CD4-positive, alpha-beta T cell treated with Interleukin-21 for 1 hour (primary cell): ENCODE measurements at places on chromosomes 5 and 9.

- no peak for DNase-seq
These were observed 62.1 kb downstream of the SVEP1 start for GRCh38 chr9:110517483-110517882.

- no peak for DNase-seq
These were observed 9.0 kb downstream of the BRD9 start for GRCh38 chr5:883475-884181.

DNA sequence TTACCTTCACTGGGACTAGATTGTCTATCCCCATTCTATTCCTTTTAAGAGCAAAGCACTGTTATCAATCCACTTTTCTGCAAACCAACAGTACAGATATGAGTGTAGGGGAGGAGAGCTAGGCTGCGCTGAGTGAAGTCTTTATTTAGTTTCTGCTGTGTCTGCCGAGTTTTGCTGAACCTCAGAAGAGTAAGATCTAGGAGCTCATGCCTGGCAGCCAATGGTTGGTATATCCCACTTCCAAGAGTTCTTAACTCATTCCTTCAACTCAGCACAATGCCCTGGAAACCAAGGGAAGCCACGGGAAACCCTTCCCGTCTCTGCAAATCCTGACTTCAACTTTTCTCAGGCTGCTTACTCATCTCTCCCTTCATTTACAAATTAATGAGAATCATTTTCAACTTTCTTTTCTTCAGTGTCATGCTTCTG lies 58.0 kb upstream of the JAK2 start:
- no peak for DNase-seq

- no peak for DNase-seq
These were observed 476.3 kb downstream of the CCDC171 start for GRCh38 chr9:16029046-16029615.

DNA sequence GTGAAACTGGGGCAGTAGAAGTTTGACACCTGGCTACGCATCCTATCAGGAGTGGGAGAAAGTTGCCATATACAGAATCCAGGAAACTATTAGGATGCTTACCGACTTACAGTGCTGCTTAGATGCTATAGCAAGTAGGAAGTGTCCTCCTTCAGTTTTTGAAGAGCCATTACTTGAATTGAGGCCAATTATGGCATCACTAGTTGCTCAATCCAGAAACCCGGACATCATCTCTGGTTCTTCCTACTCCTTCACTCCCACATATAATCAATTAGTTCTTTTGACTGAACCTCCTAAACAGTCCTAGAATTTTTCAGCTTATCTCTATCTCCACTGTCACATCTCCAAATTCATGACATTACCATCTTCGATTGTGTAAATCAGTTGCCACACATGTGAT lies 41.8 kb upstream of the UGCG start:
- DNase-seq, result no peak

DNA sequence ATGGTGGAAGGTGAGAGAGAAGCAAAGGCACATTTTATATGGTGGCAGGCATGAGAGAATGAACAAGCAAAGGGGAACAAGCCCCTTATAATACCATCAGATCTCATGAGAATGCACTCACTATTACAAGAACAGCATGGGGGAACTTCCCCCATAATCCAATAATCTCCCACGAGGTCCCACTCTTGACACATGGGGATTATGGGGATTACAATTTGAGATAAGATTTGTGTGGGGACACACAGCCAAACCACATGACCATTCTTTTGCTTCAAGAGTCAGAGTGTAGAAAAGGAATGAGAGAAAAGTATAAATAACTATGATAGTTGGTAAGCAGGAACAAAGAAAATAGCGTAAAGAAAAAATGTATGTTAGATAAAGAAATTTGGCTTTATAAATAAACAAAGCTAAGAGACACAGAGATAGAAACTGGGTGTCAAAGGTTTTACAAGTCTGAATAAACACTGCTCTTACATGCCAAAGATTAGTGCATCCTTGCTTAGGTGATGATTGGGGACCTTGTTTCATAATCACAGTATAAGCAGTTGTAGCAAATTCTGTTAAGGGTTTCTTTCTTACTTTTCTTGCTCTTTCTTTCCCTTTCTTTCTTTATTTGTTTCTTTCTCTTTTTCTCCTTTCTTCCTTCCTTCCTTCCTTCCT lies 91.9 kb upstream of the PAPPA start:
- DNase-seq, result no peak

DNA sequence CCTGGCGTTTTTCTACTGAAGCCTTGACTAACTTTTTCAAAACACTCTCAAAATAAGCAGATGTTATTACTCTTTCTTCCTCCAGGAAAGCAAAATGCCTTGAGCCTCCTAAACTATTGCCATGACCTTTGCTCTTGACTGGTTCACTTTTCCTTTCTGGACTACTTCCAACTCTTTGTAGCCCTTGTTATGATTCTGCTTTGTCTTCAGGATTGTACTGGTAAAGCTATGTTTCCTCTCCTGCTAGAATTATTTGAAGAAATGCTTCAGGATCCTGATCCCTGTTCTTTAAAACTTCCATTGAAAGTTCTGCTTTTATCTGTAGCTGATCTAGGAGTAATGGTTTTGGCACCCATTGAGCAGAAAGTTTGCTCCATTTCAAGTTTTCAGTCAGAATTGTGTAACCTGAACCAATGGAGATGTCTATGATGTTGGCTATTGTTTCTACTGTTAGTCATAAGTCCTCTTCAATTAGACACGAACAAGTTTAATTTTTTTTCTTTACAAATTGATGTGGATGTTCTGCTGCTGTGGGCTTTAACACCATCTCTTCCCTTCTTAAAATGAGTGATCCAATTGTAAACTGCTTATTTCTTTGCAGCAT lies 1356.4 kb downstream of the EFNA5 start:
- DNase-seq, result no peak
